ENCODE measurements at places on chromosomes 16 and 17.

DNA sequence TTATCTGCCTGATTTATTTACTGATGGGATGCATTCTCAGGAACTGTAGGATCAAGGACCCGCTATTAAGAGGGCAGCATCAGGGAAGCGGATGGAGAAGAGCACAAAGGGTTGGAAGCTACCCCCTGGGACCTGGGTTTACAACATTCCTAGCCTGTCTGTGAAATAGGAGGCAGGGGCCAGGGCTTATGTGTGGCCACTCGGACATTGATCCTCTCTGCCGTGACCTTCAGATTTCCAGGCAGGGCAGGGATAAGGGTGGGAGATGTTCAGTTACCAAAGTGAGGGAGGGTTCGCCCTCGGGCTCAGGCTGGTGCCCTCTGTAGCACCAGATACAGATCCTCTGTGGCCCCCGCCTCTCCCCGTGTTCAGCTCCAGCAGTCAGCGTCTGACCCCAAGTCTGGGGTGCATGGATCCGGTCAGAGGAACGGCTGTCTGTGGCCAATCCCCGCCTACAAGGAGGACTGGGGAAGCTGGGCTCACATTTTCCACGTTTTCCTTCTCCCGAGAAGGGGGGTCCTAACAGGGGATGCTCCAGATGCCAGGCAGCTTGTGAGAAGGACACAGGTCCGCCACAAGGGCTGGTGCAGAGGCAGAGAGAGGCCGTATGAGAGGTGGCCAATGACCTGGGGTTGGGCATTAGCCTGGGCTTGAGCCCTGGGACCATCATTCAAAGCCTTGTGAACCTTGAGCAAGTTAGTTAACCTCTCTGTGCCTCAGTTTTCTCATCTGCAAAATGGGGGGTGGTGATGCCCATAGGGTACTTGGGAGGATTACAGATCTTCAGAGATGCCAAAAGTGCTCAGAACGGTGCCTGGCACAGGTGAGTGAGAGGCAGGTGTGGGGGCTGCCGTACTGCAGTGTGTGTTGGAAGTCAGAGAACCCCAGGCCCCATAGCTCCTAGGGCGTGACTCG lies 48.3 kb downstream of the ATP2C2 start:
- no peak for DNase-seq

DNA sequence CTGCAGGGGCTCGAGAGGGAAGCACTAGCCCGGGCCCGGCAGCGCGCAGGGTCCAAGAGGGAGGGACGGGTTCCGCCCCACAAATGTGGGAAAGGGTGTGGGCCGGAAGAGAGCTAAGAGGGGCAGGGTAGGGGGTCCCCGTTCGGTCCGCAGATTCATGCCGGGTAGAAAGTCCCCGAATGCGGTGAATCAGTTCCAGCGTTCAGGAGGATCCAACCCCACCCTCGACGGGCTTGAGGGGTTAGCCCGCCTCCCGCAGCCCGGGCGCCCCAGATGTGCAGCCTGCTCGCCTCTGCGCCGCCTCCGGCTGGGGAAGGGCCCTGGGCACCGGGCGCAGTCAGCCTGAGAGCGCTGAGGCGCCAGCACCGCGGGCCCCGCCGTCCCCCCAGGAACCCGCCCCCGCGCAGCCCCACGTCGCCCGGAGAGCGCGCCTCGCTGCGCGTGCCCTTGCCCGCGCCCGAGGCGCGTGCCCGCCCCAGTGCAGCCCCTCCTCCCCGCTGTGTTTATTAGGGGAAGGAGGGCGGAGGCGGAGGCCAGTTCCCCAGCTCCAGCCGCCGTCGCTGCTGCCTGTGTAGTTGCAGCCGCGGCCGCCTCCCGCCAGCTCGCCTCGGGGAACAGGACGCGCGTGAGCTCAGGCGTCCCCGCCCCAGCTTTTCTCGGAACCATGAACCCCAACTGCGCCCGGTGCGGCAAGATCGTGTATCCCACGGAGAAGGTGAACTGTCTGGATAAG lies at the start of gene LASP1:
Gene LASP1 (plus strand): TSS at position 533 of the 733 bp plus-strand sequence. CDS start 132 bp downstream, at position 665.
- DNase-seq: peak; percentile 84

DNA sequence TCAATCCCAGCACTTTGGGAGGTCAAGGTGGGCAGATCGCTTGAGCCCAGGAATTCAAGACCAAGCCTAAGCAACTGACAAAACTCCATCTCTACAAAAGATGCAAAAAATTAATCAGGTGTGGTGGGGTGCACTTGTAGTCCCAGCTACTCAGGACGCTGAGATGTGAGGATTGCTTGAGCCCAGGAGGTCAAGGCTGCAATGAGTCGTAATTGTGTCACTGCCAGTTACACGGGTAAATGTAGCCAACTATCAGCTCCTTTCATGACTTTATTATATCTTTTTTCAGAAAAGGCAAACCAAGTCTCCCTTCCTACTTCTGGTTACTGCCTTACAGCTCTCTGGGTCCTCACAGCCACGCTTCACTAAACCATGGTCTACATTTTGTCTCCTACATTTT lies 4.0 kb downstream of the SDF2 start:
- peak; percentile 64 for DNase-seq

- peak; percentile 77 for DNase-seq
These were observed 115.9 kb downstream of the DYNLRB2 start for GRCh38 chr16:80656711-80657150.

DNA sequence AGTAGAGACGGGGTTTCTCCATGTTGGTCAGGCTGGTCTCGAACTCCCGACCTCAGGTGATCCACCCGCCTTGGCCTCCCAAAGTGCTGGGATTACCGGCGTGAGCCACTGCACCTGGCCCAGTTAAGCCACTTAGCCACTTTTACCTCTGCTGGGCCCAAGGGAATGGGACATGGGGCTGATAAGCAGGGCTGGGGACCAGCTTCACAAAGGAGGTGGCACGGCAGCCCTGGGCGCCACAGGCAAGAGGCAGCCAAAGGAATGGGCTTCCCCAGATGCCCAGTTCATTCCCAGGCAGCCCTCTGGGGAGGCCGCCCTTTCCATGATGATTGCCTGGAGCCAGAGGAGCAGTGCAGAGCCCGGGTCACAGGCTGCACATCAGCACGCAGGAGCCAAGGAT lies 5.0 kb upstream of the CYB561 start:
- DNase-seq: no peak

DNA sequence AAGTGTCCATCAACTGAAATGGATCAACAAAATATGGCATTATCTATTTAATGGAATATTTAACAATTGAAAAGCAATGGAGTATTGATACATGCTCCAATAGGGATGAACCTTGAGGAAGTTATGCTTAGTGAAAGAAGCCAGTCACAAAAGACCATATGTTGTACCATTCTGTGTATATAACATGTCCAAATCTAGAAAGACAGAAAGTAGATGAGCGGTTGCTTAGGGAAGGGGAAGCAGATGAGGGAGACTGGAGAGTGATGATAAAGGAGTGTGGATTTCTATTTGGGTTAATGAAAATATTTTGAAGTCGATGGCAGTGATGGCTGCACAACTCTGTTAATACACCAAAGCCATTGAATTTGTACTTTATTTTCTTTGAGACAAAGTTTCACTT lies 8.5 kb upstream of the ERN1 start:
- no peak for DNase-seq

DNA sequence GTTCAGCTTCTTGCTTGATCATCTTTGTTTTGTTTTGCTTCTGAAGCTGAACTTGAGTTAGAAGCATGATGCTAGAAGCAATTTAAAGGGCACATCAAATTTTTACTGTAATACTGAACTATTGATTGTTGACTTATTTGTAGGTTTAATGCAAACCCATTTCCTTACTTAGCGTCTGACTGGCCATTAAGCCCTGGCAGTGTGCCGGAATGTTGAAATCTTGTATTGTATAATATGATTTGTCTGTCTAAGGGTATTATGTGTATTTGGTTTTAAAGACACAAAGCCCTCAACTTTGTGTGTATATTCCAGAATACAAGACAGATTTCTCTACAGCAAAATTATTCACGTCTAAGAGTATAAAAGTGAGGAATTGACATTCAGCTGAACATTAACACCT lies 39.7 kb downstream of the NUP93 start:
- DNase-seq: no peak

- no peak for DNase-seq
These were observed 5.5 kb upstream of the TM4SF5 start for GRCh38 chr17:4766201-4766600.

GRCh38 chr16:48565752-48566151 lies 44.2 kb downstream of the N4BP1 start:
- DNase-seq: no peak

- DNase-seq: no peak
These were observed 15.8 kb upstream of the SLC46A1 start for GRCh38 chr17:28421787-28422305.

DNA sequence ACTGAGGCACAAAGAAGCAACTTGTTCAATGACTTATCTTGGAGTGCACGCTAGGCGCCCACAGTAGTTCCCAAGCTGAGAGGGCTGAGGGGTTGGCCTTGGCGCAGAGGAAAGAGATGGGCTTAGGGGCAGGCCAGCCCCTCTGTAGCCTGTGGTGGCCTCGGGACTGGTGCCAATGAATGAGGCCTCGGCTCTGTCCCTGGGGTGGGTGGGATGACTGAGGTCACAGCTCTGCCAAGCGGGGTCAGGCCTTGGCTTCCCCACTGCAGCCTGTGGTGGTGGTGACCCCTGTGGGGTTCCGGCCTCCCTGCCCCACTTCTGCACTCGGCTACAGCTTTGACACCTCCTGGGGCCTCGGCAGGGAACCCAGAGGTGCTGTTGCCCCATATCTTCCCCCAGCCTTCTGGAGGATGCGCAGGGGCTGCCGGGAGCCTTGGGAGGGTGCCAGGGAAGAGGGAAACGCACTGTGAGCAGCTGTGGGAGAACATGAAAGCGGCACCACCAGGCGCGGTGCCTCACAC lies 46.0 kb downstream of the BEAN1 start:
- DNase-seq: no peak

GRCh38 chr16:17312094-17312710 lies 158.6 kb downstream of the XYLT1 start:
- DNase-seq: peak; percentile 67

DNA sequence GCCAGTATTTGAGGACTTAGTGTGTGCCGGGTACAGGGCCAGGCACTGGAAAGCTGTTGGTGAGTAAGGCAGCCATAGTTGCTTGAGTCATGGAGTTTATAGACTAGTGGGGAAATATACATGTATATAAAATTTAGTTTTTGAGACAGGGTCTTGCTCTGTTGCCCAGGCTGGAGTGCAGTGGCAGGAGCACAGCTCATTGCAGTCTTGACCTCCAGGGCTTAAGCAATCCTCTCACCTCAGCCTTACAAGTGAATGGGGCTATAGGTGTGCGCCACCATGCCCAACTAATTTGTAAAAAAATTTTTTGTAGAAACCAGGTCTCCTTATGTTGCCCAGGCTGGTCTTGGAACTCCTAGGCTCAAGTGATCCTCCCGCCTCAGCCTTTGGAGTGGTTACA lies 2.4 kb downstream of the PDP2 start:
- DNase-seq: no peak

- no peak for DNase-seq
These were observed 12.3 kb downstream of the RFFL start for GRCh38 chr17:35051183-35051578.

GRCh38 chr17:74244128-74244527 lies 29.9 kb upstream of the DNAI2 start:
- no peak for DNase-seq

DNA sequence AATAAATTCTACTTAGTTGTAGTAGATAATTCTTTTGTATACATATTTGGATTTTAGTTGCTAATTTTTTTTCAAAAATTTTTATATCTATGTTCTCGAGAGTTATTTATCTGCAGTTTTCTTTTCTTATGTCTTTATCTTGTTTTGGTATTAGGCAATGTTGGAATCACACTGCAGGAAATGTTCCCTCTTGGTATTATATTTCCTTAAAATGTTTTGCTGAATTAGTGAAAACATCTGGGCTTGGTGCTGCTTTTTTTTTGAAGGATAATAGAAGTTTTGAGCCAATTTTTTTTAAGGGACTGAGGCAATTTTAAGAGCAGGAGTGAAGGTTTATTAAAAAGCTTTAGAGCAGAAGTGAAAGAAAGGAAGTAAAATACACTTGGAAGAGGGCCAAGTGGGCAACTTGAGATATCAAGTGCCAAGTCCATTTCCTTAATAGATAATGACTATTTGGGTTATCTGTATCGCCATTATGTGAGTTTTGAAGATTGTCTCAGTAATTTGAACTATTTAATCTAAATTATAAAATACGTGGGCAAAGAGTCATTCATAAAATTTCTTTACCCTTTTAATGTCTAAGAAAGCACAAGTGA lies 1390.1 kb upstream of the CDH8 start:
- DNase-seq: no peak

- DNase-seq: no peak
These were observed 70.3 kb downstream of the HLF start for GRCh38 chr17:55334881-55335540.

DNA sequence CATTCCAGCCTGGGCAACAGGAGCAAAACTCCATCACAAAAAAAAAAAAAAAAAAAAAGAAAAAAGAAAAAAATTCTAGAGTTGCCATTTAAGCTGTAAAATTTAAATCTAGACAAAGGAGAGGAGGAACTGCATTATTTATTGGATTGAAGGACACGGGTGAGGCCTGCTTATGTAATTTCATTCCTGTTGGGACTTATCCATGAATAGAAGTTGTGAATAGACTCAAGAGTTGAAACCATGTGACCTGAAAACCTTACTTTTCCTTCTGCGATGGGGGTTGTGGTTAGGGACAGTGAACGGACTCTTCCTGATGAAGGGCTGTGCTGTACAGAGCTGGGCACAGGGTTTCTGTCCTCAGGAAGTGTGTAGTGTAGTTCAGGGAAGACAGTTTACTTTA lies 22.5 kb downstream of the BANP start:
- no peak for DNase-seq

GRCh38 chr17:29368926-29369325 lies 21.2 kb upstream of the TAOK1 start:
- peak; percentile 23 for DNase-seq

DNA sequence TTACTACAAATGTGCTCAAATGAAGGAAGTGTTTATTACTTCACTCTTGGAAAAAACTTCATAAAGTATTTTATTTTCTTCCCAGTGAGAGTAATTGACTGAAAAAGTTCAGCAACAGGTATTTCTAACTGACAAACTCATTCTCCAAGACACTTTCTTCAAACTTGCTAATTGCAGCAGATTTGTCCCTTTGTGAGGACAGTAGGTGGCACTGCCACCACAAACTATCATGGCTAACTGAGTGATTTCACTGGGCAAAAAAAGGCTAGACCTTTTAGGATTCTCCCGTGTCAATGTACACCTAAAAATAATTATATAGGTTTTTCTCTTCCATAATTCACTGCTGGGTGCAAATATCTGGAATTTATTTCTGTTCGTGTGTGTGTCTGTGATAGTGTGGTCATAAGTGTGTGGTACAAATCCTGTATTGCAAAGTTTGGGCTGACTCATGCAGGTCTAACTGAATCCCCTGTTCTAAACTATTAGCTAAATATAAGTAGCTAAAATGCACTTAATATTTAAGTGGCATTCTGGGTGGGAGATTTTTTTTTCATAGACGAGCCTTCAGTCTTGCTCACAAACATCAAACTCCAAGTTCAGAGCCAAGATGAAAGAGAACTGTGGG lies 3.9 kb downstream of the HS3ST3A1 start:
- DNase-seq: peak; percentile 62
